ENCODE measurements at places on chromosomes 5 and 9.

DNA sequence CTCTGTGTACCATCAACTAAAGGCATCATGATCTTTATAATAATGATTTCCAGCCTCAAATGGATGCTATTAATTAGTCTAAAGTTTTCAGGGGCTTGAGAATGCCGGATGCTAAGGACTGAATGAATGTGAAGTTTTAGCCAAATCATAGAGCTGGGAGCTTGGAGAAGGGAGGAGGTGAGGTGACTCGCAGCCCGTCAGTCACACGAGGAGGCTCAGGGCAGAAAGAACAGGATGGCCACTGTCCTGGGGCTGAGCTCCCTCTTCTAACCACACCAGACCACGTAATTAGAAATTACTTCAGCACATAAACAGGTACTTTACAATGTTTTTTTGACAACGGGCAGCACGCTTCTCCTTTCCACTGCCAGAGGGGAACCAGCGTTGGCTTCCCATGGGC is 222.6 kb downstream of the NPR3 start:
- no peak for DNase-seq

DNA sequence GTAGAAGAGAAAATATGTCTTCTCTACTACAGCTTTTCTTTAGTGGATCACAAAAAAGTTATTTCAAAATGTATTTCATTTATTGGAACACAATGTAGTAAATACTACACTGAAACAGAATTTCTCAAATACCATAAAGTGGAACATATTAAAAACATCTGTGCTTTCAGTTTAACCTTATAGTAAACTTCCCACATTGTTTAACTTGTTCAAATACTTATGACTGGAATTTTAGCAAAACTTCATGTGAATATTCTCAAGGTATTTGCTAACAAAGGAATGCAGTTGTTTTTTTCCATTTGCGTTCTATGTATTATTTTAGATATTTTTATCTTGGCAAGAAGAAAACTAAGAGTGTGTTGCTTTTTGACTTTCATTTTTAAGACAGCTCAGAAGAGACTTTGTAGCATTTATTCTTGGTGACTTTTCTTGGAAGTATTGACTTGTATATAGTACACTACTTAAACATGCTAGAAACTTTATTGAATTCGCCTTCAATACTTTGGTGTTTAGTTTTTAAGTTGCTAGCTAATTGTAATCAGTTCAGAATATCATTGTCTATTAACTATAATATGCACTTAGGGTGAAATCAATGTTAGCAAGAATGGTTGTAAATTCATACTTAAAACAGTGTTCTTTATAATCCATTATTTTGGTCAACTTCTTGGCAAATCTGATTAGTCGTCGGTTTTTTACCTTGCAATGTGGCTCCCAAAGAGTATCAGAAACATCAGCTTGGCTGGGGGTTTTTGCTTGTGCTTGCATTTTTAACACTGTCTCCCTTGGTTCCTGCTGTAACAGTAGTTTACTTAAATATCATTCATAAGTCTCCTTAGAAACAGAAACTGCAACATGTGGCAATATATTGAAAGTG is 5.0 kb upstream of the RHOBTB3 start:
- DNase-seq, result no peak

DNA sequence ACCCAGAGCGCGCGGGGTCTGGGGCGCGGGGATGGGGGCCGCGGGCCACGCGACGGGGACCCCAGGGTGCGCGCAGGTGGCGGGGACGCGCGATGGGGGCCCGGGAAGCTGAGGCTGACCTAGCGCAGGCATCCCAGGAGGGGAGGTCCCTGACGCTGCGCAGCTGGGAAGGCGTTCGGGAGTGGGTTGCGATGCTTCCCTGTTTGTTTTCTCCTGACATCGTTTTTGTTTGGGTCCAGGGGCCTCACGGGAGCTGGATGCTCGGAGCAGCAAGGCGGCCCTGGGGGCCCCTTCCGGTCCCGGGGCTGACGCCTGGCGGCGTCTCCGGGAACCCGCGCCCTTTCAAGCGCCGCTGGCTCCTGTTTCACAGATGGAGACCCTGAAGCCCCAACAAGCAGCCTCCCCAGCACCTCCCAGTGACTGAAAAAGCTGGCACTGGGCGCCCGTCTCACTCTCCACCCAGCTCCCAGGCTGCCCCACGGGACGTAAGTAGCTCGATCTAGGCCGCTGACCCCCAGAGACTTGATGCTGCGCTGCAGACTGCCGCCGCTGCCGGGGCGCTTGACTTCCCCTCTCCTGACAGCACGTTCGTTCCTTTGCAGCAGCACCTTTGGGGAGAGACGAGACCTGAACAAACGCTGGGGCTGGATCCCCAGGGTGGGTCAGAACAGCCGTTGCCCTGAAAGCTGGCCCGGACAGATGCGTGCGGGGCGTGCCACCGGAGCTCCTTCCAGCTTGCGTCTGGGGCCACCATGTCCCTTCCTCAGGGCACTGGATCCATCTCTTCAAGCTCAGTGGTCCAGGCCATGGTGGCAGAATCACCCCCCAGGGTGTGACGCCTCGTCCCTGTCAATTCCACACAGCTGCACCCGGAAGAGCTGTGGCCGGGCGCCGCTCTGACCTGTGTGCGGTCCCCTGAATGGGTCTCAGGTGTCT is 593 bp downstream of the BRD3OS start:
- no peak for DNase-seq

DNA sequence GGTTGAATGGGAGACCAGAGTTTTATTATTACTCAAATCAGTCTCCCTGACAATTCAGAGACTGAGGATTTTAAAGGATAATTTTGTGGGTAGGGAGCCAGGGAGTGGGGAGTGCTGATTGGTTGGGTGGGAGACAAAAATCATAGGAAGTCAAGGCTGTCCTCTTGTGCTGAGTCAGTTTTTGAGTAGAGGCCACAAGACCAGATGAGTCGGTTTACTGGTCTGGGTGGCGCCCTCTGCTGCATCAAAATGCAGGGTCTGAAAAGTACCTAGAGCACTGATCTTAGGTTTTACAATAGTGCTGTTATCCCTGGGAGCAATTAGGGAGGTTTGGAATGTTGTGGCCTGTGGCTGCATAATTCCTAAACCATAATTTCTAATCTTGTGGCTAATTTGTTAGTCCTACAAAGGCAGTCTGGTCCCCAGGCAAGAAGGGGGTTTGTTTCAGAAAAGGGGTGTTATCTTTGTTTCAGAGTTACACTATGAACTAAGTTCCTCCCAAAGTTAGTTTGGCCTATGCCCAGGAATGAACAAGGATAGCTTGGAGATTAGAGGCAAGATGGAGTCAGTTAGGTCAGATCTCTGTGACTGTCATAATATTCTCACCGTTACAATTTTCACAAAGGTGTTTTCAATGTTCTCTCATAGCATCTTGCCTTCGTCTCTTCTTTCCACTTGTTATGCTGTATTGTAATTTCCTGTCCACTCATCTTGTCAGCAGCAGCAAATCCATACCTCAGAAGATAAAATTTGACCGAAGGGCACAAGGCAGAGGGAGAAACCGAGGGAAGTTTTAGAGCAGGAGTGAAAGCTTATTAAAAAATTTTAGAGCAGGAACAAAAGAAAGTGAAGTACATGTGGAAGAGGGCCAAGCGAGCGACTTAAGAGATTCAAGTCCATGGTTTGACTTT is 59.2 kb upstream of the CLINT1 start:
- DNase-seq, result peak; percentile 64

GRCh38 chr5:91787718-91788117 is 404.6 kb upstream of the ARRDC3 start:
- no peak for DNase-seq

DNA sequence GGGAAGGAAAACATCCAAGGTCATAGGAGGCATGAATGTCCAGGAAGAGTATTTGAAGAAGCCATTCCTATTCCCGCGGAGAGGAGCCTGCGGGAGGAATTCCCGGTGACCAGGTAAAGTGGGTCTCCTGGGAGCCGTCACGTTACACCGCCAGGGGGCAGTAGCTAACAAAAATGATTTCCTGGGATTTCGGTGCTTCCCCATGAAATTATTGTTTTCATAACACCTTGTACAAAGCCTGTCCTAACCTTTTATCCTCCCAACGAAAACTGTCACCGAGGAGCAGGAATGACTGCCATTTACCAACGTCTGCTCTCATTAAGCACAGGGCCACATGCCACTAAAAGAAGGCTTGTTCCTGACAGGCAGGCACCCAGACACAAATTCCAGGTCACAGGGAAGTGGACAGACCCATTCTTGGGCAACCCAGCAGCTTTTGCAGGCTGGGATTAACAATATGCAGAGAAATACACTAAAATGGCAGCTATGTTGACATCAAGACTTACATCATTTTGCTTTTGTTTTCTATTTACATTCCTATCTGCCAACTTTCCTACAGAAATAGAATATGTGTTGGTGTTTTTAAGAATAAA is 41.2 kb upstream of the CTSL start:
- no peak for DNase-seq

- DNase-seq, result no peak
Observed at GRCh38 chr5:73649926-73650325, 23.9 kb downstream of the ARHGEF28 start.

GRCh38 chr5:61334868-61335615 is 3.0 kb downstream of the ZSWIM6 start:
- DNase-seq, result no peak

- DNase-seq, result no peak
Observed at GRCh38 chr9:137227853-137228505, 677 bp downstream of the RNF224 start.

- no peak for DNase-seq
Observed at GRCh38 chr9:4514252-4515128, 24.2 kb downstream of the SLC1A1 start.

GRCh38 chr5:163953901-163954300 is 448.5 kb downstream of the MAT2B start:
- DNase-seq, result no peak

GRCh38 chr9:72424131-72424530 is 59.1 kb upstream of the ZFAND5 start:
- DNase-seq, result no peak

GRCh38 chr9:9585920-9586319 is 1026.9 kb downstream of the PTPRD start:
- no peak for DNase-seq

GRCh38 chr9:3138231-3139229 is 294.6 kb upstream of the PUM3 start:
- no peak for DNase-seq

GRCh38 chr9:33125871-33126823 is 41.0 kb downstream of the B4GALT1 start:
- peak; percentile 39 for DNase-seq

DNA sequence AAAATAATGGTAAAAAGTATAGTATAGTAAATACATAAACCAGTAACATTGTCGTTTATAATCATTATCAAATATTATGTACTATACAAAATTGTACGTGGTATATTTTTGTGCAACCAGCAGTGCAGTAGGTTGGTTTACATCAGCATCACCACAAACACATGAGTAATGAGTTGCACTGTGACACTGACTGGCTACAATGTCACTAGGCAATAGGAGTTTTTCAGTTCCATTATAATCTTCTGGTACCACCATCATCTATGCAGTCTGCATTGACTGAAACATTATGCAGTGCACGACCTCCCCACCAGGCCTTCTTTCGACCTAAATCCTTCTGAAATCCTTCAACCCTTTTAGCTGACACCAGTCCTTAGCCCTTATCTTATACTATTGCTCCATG is 105.8 kb downstream of the SREK1 start:
- DNase-seq, result no peak

DNA sequence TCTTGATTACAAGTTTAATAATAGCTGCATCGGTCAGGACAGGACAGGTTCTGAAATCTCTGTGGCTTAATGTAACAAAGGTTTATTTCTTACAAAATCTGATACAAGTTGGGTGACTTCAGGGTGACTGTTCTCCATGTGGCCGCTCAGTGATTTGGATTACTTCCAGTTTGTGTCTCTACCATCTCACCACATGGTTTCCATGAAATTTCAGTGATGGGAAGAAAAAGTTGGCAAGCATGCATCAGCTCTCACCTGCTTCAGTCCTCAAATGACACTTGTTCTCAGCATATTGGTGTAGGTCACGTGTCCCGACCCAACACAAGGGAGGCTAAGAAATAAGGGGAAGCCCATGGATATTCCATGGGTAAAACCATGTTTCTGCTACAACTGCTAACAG is 7.8 kb upstream of the TMEM268 start:
- no peak for DNase-seq

DNA sequence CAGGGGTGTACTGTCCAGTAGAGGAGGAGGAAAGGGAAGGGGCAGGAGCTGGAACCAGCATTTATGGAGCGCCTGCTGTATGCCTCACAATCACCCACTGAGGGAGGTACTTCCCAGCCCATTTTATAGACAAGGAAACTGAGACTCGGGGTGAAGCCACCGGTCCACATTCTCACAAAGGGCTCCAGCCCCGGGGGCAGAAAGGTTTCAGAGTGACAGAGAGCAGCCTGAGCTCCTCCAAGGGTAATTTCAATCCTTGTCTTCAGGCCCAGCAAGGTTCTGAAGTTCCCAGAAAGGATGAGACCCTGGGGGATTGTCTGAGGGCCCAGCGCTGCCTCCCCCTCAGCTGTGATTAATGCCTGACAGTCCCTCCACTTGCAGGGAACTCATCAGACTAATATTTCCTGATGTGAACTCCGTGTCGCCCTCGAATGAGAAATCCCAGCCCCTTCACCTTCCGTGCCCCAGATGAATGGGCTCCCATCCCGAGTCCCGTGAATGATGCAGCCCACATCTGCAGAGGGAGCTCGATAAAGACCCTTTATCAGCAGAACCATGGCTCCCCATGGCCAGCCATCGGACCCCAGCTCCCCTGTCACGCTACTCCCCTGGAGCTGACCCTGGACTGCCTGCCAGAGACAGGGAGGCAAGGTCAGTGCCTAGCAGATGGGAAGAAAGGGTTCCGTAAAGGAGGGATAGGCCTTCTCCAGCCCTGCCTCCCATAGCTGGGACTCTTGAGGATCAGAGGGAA is 32.1 kb upstream of the MVB12B start:
- DNase-seq, result no peak

GRCh38 chr5:158691631-158692255 is 408.0 kb downstream of the EBF1 start:
- no peak for DNase-seq

DNA sequence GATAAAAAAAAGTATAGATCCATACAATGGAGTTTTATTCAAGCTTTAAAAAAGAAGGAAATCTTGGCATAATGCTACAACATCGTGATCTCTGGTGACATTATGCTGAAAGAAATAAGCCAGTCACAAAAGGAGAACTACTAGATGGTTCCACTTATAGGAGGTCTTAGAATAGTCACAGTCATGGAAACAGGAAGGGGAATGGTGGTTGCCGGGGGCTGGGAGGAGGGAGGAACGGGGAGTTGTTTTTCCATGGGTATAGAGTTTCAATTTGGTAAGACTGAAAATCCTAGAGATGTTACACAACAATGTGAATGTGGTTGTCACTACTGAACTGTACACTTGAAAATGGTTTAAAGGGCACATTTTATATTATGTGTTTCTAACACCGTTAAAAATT is 94.5 kb downstream of the CFAP90 start:
- DNase-seq, result no peak

- no peak for DNase-seq
Observed at GRCh38 chr5:147547730-147548129, 37.9 kb upstream of the DPYSL3 start.

DNA sequence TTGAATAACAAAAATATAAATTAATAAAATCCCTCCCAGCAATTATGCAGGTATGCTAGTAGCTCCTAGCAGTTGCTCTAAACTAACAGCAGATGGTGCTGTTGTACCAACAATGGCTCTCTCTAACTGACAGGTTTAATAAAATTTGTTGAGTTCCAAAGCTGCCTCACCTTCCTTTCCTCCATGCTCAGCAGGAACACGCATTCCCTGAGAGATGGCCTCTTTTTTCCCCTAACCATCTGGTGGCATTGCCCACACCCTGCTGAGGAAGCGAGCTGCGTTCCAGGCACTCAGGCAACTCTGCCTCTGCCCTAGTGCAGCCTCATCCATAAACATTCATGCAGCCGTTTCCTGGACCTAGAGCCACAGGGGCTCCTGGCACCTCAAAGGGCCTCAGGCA is 106.2 kb downstream of the KLHL3 start:
- no peak for DNase-seq

- DNase-seq, result no peak
Observed at GRCh38 chr5:57341380-57341979, 141.1 kb downstream of the ACTBL2 start.
